ENCODE measurements at places on chromosomes 2 and 18.

GRCh38 chr2:225794652-225795400, 395.3 kb downstream of the NYAP2 start:
- H3K4me1 ChIP-seq = no peaks in the 10 kb centered on the region
- DNase-seq = no peak
- H3K27ac ChIP-seq = no peak overlapping the region
- no peak overlapping the region for H3K4me3 ChIP-seq

DNA sequence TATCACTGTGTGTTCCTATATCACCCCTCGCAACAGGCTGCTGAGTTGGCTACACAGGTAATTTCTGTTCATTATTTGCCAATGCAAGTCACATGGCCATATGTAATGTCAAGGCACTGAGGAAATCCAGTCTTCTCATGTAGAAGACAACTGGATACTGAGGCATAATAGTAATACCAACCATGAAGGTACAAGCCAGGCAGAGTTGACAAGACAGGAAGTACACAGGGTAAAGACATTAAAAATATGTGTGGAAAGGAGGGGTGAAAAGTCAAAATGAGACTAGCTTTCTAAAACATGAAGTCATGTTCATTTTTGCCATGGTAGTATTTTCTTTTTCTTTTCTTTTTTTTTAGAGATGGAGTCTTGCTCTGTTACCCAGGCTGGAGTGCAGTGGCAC, 17.5 kb upstream of the RNF138 start:
- no peak overlapping the region for H3K4me3 ChIP-seq
- no peaks in the 10 kb centered on the region for H3K36me3 ChIP-seq
- no peak for DNase-seq
- H3K27ac ChIP-seq = no peak overlapping the region

DNA sequence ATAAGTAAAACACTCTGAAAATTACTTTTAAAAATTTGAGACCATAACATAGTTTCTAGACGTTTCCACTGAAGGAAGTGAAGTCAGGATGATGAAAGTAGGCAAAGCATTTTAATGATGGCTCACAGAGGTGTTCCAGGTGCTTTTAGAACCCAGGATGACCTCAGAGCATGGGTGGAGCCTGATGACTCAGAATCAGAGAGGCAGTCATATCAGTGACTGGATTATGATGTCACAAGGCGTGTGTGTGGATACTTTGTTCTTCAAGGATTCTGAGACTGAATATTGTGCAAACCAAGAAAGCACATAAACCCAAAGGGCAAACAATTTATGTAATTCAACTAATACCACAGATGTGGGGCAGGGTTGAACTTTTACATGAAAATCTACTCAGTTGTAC, 208.0 kb upstream of the FBXO11 start:
- H3K4me3 ChIP-seq = no peak overlapping the region
- no peaks in the 10 kb centered on the region for H3K27me3 ChIP-seq
- H3K36me3 ChIP-seq = no peaks in the 10 kb centered on the region
- no peak overlapping the region for H3K27ac ChIP-seq

DNA sequence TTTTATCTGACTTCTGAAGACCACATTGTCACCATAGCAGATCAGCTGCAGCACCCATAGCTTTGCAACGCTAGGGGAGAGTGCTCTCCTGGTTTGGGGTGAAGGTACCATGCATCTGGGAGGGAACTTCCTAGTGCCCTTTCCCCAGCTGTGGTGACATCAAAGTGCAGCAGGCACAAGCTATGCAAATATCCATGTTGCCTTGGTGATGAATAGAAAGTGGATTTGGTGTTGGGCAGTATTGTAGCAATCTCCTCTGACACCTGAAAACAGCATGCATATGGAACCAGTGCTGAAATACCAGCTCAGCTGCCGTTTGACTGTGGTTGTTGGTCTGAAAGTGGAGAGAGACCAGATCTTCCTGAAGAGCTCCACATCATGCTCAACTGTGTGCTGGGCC, 37.1 kb downstream of the BCL2L11 start:
- H3K27me3 ChIP-seq = no peaks in the 10 kb centered on the region
- no peak for DNase-seq
- no peak overlapping the region for H3K4me3 ChIP-seq
- no peak overlapping the region for H3K27ac ChIP-seq

DNA sequence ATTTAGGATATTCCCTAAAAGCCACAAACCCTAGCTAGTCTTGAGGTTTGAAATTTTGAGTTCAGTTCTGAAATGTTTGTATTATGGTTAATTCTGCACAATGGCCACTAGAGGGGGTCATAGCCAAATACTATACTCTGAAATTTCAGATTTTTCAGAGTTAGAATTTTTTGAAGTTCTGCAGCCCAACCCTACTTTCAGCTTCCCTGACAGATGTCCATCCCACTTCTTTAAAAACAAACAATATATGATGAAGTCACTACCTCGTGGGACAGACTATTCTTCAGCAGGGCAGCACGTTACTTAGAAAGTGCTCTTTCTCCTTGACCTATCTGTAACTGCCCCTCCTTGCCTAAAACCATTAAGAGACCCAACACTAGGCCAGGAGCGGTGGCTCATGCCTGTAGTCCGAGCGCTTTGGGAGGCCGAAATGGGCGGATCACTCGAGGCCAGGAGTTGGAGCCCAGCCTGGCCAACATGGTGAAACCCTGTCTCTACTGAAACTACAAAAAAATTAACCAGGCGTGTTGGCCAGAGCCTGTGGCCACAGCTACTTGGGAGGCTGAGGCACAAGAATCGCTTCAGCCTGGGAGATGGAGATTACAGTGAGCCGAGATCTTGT, 48.2 kb upstream of the PAPOLG start:
- no peaks in the 10 kb centered on the region for H3K36me3 ChIP-seq
- no peaks in the 10 kb centered on the region for H3K27me3 ChIP-seq
- H3K4me3 ChIP-seq = no peak overlapping the region

DNA sequence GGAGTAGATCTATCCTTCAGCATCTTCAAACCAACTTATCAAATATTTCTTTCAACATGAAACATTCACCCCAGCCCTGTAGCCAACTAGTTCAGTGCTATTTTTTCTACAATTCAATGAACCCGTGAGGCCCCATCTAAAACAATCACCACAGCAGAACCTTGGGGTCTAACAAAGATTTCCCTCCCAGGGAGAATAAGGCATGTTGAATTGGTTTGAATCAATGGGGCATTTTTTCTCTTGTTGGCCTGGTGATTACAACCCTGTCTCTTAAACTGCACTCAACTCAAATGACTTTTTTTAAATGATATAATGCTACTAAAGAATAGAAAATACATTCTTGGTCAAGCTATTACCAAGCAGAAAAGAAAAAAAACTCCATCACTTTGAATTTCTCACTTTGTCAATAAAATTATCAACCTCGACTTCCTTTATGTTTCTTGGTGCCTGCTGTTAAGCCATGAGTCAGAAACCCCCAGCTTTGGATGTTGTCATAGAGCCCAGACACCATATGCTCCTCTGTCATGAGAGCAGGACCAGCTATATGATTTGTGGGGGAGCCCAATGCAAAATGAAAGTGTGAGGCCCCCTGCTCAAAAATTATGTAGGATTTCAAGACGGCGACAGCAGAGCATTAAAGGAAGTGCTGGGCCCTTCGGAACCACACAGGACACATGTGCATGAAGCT, 282.4 kb downstream of the MEIS1 start:
- H3K4me3 ChIP-seq = no peak overlapping the region
- no peaks in the 10 kb centered on the region for H3K4me1 ChIP-seq
- H3K27me3 ChIP-seq = no peaks in the 10 kb centered on the region
- H3K36me3 ChIP-seq = no peaks in the 10 kb centered on the region
- H3K27ac ChIP-seq = no peak overlapping the region

GRCh38 chr2:8983571-8983970, 19.9 kb downstream of the MBOAT2 start:
- H3K4me1 ChIP-seq = no peaks in the 10 kb centered on the region
- no peak overlapping the region for H3K4me3 ChIP-seq
- no peak overlapping the region for H3K27ac ChIP-seq
- H3K36me3 ChIP-seq = no peaks in the 10 kb centered on the region

GRCh38 chr2:81991282-81991681, 1686.7 kb upstream of the LRRTM1 start:
- H3K4me3 ChIP-seq = no peak overlapping the region
- H3K4me1 ChIP-seq = no peaks in the 10 kb centered on the region
- DNase-seq = no peak
- H3K27me3 ChIP-seq = no peaks in the 10 kb centered on the region
- H3K27ac ChIP-seq = no peak overlapping the region

DNA sequence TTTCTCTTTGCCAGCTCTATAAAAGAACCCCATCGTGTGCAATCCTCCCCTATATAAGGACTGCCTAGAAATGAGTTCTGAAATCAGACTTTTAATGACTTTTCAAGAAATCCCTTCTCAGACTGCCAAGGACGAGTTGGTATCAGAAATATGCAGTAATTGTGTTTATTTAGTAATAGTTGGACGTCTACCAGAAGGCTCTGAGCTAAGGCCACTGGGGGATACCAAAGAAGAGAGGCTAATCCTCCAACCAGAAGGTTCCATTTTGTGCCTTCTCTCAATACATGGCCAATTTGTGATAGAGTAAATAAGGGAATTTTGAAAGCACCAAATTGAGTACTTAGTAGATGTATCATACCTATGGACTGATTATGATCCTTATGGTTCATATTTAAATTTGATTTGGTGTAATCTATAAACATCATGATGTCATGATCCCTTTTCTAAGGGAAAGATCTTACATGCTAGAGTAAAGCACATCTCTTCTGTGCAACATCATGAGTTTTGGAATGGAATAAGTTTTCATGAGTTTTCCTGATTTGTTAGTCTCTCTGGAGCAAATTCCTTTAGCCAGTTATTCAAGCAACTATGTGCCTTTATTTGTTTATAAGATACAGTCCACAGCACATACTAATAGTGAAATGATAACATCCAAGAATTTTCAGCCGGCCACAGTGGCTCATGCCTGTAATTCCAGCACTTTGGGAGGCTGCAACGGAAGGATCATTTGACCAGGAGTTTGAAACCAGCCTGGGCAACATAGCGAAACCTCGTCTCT, 82.2 kb upstream of the LTBP1 start:
- H3K27ac ChIP-seq = no peak overlapping the region
- no peaks in the 10 kb centered on the region for H3K4me1 ChIP-seq
- DNase-seq = peak; percentile 87
- H3K4me3 ChIP-seq = no peak overlapping the region
- H3K36me3 ChIP-seq = no peaks in the 10 kb centered on the region
- no peaks in the 10 kb centered on the region for H3K27me3 ChIP-seq

DNA sequence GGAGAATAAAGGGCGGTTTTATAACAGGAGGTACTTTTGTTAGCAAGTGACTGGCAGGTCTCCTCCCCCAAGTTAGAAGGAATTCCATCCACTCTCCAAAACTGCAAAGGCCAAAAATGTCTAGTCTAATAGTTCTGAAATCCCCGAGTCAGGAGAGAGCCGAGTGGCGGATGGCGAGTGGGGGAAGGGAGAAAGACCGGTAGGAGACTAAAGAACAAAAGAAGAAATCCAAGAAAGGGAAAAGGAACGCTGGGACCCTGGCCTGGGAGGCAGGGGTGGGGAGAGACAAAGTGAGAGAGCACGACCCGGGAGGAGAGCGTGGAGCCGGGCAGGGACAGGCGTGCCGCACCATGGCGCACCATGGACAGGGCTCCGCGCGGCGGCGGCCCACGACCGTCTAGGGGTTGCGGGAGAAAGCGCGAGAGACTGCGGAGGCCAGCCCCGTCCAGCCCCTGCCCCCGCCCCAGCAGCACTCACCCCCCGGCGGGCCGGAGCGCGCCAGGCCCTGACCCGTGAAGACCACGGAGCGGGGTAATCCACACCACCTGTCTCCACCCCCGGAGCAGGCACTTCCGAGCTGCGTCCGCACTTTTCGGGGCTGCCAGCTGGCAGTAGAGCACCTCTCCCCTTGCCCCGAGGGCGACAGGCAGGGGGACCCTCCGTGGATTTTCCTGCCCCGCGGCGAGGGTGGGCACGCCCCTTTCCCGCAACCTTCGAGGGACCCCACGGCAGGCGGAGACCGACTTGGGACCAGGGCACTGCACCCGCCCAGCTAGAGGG, 1.6 kb downstream of the CDH2 start:
- H3K4me3 ChIP-seq = peak overlapping the region; percentile 79
- H3K36me3 ChIP-seq = no peaks in the 10 kb centered on the region
- no peak overlapping the region for H3K27ac ChIP-seq

GRCh38 chr2:54952978-54953456, 97.2 kb downstream of the RTN4 start:
- H3K4me3 ChIP-seq = no peak overlapping the region
- no peak for DNase-seq
- no peaks in the 10 kb centered on the region for H3K27me3 ChIP-seq
- no peaks in the 10 kb centered on the region for H3K4me1 ChIP-seq

GRCh38 chr2:30775833-30776232, 31.4 kb downstream of the CAPN13 start:
- H3K36me3 ChIP-seq = no peaks in the 10 kb centered on the region
- no peak overlapping the region for H3K4me3 ChIP-seq
- no peaks in the 10 kb centered on the region for H3K27me3 ChIP-seq
- H3K27ac ChIP-seq = no peak overlapping the region
- no peak for DNase-seq

DNA sequence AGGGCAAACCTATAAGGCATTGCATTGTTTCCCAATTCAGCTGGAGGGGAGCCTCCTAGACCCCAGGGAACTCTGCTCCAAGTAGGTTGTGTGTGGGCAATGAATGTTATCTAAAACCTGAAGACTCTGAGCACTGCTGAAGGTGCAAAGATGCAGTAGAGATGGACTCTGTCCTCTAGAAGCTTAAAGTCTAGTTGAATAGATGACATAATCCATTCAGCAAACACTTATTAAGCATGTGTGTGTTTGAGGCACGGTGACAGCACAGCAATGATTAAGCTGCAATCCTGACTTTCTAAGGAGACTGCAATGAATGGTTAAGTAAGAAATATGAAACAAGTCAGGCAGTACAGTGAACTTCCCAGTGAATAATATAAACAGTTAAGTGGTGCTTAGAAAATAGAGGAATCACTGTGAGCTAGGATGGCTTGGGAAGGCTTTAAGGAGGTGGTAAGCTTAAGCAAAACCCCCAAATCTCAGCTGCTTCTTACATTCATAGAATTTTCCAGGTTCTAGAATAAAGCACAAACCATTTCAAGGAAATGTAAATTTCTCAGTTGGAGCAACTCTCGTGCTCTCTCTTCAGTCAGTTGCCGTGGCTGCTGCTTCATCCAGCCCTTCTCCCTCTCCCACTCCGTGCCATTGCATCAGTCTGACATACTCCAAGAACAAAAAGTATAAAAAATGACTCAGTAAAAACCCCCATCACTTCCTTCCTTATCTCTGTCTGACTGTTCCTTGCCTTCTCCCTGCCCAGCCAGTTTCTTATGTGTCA, 19.1 kb downstream of the MXD1 start:
- no peaks in the 10 kb centered on the region for H3K27me3 ChIP-seq
- H3K27ac ChIP-seq = no peak overlapping the region
- DNase-seq = peak; percentile 92
- H3K4me3 ChIP-seq = no peak overlapping the region
- H3K36me3 ChIP-seq = peaks cover 20% of the 10 kb centered on the region

DNA sequence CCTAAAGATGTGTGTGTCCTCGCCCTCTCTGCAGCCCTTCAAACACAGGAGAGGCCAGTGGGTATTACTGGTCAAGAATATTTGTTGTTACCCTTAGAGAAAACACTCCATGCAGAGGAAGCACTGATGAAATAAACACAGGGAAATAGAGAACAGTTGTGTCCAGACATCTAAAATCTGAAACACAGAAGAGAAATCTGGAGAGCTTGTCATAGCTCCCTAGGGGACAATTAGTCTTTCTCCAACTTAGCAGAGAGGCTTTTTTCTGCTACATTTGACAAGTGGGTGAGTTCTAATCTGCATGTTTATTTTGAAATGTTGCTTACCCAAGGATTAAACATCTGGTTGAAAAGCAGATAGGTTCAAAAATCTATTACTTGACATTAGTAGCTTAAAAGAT, 190.1 kb downstream of the CTNNA2 start:
- H3K27me3 ChIP-seq = no peaks in the 10 kb centered on the region
- H3K4me1 ChIP-seq = no peaks in the 10 kb centered on the region
- no peaks in the 10 kb centered on the region for H3K36me3 ChIP-seq
- DNase-seq = no peak
- H3K4me3 ChIP-seq = no peak overlapping the region
